ENCODE measurements at places on chromosomes 4 and X. TPM values are rescaled to one million over a fixed set of nuclear protein-coding genes. Genes with fewer than 3 reads are reported as not detected.

- ATAC-seq: no peak
These were observed 248.9 kb upstream of the UGT8 start for GRCh38 chr4:114349543-114350175.

DNA sequence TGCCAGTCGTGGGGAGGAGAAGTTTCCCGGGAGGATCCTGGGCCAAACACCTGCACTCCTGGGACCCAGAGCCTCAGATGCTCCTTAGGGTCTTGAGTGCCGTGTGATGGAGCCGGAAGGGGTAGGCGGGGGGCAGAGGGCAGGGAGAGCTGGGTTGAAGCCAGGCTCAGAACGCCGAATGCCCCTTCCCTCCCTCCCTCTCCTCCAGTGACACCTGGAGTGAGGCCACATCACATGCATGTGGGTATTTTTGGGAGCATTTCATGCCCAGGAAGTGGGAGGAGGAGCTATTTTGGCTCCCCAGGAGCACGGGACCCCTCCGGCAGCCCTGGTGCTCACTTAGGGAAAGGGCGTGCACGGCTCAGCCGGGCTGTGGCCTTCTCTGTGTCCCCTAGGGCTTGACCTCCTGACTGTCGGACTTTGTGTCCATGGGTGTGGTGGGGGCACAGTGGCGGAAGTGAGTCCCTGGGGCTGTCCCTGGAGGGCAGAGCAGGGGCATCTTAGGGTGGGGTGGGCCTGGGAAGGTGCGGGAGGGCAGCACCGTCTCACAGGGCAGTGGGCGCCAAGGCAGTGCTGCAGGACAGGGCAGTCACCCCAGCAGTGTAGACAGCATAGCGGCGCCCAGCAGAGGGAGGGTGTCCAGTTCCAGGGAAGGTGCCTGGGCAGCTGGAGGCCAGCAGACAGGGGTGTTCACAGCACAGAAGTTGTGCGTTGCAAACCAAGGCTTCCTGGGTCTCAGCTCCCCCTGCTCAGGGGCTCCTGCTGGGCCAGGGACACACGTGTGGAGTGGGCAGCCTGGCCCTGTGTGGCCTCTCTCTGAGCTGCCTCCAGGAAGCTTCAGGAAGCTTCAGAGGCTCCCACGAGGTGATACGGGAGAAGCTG, 4.9 kb upstream of the CPLX1 start:
- ATAC-seq: no peak

GRCh38 chrX:42934020-42934726, 156.2 kb upstream of the PPP1R2C start:
- ATAC-seq: no peak

- ATAC-seq: no peak
These were observed 4.6 kb downstream of the MAGIX start for GRCh38 chrX:49166914-49167739.

DNA sequence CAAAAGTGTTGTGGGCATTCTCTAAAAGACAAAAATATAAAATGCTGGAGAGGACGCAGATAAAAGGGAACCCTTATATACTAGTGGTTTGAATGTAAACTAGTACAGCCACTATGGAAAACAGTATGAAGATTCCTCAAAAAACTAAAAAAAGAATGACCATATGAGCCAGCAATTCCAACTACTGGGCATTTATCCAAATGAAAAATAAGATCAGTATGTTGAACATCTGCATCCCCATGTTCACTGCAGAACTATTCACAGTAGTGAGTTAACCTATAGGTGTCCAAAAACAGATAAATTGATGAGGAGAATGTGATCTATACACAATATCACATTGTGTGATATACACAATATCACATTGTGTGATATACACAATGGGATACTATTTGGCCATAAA, 1615.3 kb downstream of the PCDH18 start:
- no peak for ATAC-seq

DNA sequence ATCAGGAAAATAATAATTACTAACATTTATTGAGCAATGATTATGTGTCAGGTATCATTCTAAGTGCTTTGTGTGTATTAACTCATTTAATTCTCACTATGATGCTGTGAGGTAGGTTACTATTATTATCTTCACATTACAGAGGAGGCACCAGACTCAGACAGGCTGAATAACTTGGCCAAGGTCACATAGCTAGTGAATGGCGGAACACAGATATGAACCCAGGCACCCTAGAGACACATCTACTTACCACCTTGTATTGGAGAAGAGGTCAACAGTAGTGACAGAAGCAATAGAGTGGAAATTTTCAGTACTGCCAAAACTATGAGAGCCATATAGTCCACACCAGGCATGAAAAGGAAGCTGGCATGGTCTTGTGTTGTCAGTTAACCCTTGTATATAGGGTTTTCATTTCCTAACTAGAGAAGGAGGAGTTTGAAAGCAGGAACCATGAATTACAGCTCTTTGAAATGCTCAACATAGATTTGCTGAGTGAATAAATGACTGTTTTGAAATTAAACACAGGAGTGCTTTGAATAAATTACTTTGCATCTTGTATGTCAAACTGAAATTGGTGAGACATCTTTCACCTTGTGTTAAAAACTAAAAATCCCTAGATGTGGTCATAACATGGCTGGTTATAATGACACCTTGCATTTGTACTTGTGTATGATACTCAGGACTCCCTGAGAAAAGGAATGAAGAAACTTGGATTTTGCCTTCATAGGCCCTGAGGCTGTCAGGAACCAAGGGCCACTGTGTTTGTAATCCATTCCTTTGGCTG, 71.8 kb downstream of the RTL9 start:
- ATAC-seq: no peak

GRCh38 chr4:6273661-6273990, 4.0 kb downstream of the WFS1 start:
- ATAC-seq: no peak

- ATAC-seq: no peak
These were observed 187.9 kb downstream of the MAB21L2 start for GRCh38 chr4:150769845-150770244.

- ATAC-seq: no peak
These were observed 317.1 kb upstream of the GALNT7 start for GRCh38 chr4:172851534-172851933.

- peak; percentile 73 for ATAC-seq
These were observed 524.2 kb downstream of the FAT4 start for GRCh38 chr4:125838924-125839323.

GRCh38 chr4:157128395-157128794, 52.4 kb downstream of the GLRB start:
- no peak for ATAC-seq

DNA sequence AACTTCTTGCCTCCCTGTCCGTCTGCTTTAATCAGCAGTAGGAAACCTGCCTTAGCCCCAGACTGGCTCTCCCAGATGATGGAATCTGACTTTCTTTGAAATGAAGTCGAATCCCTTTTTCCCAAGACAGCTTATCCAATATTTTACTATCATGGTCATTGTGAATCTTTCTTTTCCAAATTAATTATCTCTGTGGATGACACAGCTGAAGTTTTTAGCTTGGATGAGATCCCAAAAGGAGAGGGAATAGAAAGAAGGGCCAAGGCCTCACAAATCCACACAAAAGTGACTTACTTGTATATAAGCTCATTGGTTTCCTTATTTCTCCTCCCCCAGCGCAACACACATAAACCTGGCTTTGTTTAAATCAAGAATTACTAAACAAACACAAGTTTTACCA, 100.6 kb downstream of the RASL11B start:
- ATAC-seq: no peak

- peak; percentile 82 for ATAC-seq
These were observed 38.1 kb upstream of the ARSH start for GRCh38 chrX:2967998-2968909.

- no peak for ATAC-seq
These were observed 173.6 kb upstream of the NUDT6 start for GRCh38 chr4:123096038-123096437.

- peak; percentile 80 for ATAC-seq
These were observed 74.7 kb downstream of the PAQR3 start for GRCh38 chr4:78864405-78865024.

GRCh38 chr4:119050527-119051090, 85.0 kb upstream of the MYOZ2 start:
- ATAC-seq: no peak

DNA sequence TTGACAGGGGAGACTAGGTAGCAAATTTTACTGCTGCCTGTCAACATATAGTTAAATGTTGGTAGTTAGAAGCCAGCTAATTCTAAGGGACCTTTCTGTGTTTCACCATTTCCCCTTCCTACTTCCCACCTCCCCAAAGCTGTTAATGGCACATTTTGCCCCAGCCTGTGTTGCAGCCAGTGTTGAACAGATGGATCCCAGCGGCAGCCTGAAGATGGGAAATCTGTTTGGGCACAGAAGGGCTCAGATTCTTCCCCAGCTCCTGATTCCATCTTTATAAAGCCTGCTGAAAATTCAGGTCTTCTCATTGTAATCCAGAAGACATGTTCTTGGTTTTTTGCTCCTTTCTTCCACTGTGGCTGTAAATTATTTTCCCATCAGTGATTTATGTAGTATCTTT, 89.0 kb downstream of the SPRY1 start:
- ATAC-seq: no peak

GRCh38 chr4:67545199-67546003, at the start of gene CENPC:
TSS of gene CENPC (minus strand) at chr4:67545503. CDS start at chr4:67545355, 148 bp downstream.
- peak; percentile 99 for ATAC-seq

DNA sequence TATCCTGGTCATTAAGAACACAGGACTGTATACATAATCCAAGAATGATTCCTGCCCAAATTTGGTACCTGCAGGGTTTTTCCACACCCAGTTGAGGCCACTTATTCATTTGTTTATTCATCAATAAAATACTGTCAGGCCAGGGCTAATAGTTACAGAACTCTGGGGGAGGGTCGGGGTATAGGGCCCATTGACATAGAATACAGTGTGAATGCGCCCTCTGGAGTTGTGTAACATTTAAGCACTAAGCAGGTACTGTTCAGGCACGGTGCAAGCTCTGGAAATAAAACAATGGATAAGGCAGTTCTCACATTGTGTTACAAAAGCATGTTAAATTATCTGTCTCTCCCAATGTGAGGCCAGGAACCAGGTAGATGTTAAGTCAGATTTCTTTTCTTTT, 30.8 kb upstream of the LRBA start:
- no peak for ATAC-seq

The CCDC120 gene
- 2.6 TPM for total RNA-seq

The PABPC4L gene
- total RNA-seq: 0.15 TPM

The RGN gene
- 0.36 TPM for total RNA-seq

The PNMA6A gene
- 6.3 TPM for total RNA-seq

The GABRA4 gene
- 0.38 TPM for total RNA-seq

The PLRG1 gene
- total RNA-seq: 88.7 TPM

The MAB21L2 gene
- total RNA-seq: 1.0 TPM

The RNF150 gene
- 23.4 TPM for total RNA-seq

The SMIM10L2A gene
- 15.1 TPM for total RNA-seq

The DOK7 gene
- total RNA-seq: 0.27 TPM

Measured in motor neuron (in vitro differentiated cells).